ENCODE measurements at places on chromosomes 12 and 14. TPM values are rescaled to one million over a fixed set of nuclear protein-coding genes. Genes with fewer than 3 reads are reported as not detected.

DNA sequence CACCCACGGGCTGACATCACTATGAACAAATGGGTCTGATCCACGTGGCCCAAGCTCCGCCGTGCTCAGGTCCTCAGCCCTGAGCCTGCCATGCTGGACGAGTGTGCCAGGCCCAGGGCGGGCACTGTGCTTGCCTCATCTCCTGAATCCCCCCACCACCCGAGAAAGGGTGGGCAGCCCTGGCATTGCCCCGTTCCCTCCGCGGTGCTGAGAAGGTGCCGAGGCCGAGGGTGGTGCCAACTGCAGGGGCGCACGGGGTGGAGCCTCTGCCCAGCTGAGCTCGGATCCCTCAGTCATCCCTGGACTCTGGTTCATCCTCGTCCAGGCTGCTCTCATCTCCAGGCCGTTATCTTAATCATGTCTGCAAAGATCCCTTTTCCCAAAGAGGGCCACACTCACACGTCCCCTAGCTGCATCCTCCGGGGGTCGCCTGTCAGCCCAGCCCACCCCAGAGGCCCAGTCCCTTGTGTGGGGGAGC lies 60.6 kb downstream of the NOC4L start:
- no peak for DNase-seq

DNA sequence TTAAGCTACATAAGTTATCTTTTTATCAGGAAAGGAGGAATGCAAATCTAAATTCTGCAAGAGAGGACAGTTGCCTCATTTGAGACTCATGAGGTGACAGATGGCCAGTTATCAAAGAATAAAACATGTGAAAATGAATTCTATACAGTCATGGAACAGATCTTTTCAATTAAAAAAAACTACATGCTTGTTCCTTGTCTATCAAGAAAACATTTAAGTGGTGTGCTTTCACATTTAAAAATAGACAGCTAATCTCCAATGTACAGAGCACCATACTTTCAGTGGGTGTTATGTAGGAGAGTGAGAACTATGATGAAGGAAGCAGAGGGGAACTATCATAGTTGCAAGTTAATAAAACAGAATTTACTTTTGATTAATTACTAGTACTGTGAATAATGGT lies 76.7 kb upstream of the TTC7B start:
- no peak for DNase-seq

GRCh38 chr12:6337958-6338433 lies 3.9 kb downstream of the TNFRSF1A start:
- DNase-seq, result peak; percentile 42

GRCh38 chr12:459430-460258 lies at the start of gene B4GALNT3:
TSS of gene B4GALNT3 (plus strand) at chr12:459939. CDS start at chr12:460377, 438 bp downstream.
- DNase-seq, result peak; percentile 62

PFDN5 gene
- total RNA-seq, result 347 TPM

ZNF385A gene
- 16.9 TPM for total RNA-seq

DNA sequence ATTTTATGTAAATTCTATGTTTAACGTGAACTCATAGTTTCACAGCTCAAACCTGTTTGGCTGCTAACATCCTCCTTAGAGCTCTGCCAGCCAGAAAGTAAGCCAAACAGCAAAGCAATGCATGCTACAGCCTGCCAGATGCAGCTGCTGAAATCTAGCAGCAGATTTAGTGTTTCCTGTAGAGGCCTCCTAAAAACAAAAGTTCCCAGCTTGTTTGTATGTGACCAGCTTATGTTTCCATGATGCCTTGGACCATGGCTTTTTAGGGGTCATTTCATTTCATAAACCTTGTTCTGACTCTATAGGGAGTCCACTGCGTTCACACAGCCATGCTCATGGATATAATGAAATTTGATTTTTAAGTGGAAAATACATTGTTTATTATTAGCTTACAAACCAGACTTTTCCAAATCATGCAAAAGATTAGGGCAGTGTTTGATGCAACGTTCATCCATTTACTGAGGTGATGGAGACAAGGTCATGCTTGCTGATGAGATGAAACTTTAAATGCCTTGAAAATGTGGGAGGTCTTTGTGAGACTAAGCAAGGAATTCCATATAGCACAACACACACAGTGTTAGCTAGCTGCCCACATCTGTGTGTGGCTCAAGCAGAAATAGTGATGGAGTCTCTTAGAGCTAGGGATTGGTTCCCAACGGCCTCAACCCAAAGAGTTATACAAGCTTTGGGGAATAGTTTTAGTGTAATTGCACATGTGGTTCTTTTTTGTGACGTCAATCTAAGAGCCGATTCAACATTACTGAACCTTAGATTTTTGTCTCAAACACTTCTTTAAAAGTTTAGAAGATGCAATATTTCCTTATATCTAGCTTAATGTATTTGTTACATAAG lies 157.5 kb upstream of the LRIG3 start:
- DNase-seq, result no peak

PRKD1 gene
- total RNA-seq, result 19.4 TPM

- no peak for DNase-seq
Measured at GRCh38 chr12:132489078-132489601, 811 bp upstream of the FBRSL1 start.

NR1H4 gene
- total RNA-seq, result not detected

CPM gene
- total RNA-seq, result 14.3 TPM

DNA sequence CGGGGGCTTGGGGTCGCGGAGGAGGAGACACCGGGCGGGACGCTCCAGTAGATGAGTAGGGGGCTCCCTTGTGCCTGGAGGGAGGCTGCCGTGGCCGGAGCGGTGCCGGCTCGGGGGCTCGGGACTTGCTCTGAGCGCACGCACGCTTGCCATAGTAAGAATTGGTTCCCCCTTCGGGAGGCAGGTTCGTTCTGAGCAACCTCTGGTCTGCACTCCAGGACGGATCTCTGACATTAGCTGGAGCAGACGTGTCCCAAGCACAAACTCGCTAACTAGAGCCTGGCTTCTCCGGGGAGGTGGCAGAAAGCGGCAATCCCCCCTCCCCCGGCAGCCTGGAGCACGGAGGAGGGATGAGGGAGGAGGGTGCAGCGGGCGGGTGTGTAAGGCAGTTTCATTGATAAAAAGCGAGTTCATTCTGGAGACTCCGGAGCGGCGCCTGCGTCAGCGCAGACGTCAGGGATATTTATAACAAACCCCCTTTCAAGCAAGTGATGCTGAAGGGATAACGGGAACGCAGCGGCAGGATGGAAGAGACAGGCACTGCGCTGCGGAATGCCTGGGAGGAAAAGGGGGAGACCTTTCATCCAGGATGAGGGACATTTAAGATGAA lies 630 bp downstream of the FOS start:
- peak; percentile 75 for DNase-seq

GRCh38 chr12:47777741-47778558 lies 4.9 kb downstream of the SLC48A1 start:
- no peak for DNase-seq

IL23A gene
- total RNA-seq, result 0.97 TPM

GRCh38 chr12:6965026-6965661 lies 5.3 kb downstream of the PHB2 start:
- DNase-seq, result peak; percentile 86

OVCH1 gene
- 0.35 TPM for total RNA-seq

PHC1 gene
- total RNA-seq, result 43.8 TPM

RPS6KA5 gene
- total RNA-seq, result 9.7 TPM

DNA sequence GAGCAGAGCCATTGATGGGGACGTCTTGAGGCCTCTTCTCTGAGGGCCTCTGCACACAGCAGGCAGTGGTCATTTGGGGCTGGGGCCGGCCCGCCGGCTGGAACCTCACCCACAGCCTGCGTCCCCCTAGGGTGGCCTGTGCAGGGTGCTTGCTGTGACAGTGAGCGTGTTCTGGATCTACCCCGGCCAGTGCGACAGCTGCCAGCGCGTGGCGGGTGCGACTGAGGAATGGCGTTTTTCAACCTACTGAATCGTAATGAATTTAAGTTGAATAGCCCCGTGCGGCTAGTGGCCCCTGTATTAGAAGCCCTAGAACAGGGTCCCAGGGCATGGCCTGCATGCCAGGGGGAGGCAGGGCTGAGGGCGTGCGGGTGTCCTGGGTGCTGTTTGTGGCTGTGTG lies 13.8 kb downstream of the RFLNA start:
- no peak for DNase-seq

DNA sequence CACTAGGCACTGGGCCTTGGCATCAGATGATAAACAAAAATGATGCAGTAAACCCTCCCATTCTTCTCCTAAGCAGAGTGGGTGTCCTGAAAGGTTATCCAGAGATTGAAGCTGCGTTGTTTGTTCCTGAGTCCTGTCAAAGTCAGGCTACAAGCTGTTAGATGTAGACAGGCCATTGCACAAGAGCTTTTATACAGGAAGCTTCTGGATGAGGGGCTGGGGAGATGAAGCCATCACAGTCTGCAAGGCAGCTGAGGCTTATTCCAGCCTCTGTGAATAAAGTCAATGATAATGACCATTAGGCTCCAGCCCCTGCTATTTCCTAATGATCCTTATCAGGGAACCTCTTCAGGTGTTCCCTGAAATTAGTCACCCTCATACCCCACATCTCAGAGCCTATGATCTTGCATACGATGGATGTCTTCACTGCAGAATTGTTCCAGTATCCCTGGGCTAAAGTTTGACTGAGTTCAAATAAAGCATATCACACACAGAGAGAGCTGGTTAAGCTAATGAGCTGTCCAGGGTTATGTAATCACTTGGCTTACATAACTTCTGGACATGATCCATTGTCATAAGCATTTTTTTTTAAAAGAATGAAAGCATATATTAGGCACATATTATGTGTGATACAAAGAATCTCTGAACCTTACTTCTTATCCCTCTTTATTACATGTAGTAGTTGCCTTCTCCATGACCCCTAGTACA lies 337.1 kb upstream of the OR4E1 start:
- DNase-seq, result no peak

DNA sequence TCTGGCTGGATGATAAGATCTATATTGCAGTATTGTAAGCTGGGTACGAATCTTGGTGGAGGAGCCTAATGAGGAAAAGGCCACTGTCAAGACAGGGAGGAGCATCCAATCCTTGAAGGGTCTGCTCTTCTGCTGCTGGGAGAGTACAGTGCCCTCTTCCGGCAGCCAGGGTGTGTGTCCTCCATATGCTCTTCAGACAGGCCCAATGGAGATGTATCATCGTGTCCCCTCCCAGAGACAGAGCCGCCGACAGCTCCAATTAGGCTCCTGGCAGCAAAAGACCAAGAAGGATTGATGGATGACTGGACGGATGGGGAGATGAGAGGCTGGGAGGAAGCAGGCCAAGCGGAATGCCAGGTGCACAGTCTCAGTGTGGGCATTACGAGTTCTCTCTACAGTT lies 51.6 kb upstream of the PIWIL1 start:
- DNase-seq, result no peak

HOXC13 gene
- not detected for total RNA-seq

DNA sequence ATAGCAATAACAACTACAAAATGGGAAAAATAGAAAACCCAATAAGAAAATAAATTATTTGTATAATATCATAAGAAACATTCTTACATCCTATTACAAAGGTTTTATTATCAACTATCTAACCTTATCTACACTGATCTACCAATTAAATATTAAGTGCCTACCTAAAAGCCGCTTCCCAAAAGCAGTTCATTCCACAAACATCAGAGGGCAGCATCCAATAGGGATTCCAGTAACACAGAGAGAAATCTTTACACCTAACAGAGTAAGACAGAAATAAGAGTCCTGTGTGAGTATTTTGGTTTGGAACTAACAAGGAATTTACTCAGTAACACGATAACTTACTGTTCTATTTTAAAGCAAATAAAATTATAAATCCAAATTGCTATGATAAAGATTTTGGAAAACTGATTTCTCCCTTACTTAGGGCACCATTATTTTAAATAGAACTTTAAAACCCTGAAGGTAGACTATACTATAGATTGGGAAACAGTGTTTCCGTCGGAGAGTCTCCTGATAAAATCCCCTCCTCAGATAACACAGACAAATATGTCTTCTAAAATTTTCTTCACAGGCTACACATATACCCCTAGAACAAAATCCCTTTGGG lies 15.0 kb downstream of the GXYLT1 start:
- DNase-seq, result no peak

RBP5 gene
- total RNA-seq, result 26.5 TPM

DNA sequence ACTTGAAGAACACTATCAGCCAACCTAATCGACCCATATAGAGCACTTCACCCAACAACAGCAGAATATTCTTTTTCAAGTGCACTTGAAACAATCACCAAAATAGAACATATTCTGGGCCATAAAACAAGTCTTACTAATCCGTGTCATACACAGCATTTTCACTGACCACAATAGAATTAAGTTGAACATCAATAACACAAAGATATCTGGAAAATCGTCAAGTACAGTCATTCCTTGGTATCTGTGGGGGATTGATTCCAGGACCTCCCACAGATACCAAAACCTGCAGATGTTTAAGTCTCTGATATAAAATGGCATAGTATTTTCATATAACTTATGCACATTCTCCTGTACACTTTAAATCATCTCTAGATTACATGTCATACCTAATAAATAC lies 295.7 kb downstream of the BCL11B start:
- DNase-seq, result no peak

DNA sequence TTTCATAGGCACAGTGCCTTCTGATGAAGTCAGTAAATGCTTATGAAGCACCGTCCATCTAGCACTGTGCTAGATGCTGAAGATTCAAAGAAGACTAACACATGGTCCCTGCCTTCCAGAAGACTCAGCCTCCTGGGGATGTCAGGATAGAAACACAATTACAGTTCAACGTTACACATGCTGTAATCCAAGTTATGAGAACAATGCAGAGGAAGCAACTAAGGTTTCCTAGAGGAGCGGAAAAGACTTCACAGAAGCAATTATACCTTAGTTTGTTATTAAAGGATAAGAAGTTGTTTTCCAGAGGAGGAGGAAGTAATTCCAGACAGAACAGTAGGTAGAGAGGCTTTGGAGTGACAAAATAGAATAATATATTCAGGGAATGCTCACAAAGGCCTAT lies 66.9 kb upstream of the FGD4 start:
- DNase-seq, result no peak

GLI1 gene
- total RNA-seq, result 6.1 TPM

GRCh38 chr12:109553483-109553882 lies 19.8 kb downstream of the MMAB start:
- no peak for DNase-seq

RIMBP2 gene
- 0.29 TPM for total RNA-seq

SPIC gene
- not detected for total RNA-seq

- DNase-seq, result peak; percentile 15
Measured at GRCh38 chr14:53537422-53538315, 384.5 kb upstream of the DDHD1 start.

DNA sequence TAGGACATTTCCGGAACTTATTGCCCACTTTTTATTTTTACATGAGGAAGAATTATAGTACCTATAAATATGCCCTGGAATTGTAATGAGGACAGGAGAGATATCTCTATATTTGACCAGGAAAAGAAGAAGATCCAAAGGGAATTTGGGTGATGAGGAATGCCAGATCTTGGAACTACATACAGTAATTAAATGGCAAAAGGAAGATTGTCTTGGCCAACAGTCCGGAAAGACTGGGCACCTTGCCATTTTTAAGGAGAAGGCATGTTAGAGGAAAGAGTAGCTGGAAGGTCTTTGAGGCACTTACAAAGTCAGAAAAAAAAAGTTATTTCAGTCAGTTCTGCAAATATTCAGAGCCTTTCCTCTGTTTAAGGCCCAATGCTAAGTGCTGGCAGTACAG lies 616.4 kb downstream of the MED13L start:
- no peak for DNase-seq

All from uterus (tissue), 4 donors.